ENCODE measurements at places on chromosomes 12 and 14.

- no peak for DNase-seq
Observed at GRCh38 chr14:101497684-101498525, 63.4 kb upstream of the DIO3 start.

DNA sequence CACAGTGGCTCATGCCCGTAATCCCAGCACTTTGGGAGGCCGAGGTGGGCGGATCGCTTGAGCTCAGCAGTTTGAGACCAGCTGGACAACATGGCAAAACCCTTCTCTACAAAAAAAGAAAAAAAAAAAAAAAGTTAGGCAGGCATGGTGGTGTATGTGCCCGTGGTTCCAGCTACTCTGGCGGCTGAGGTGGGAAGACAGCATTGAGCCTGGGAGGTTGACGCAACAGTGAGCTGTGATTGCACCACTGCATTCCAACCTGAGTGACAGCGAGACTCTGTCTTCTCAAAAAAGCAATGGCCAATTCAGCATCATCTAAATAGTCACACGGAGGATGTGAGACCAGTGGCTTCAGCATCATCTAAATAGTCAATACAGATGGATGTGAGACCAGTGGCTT lies 10.4 kb upstream of the SAMD4A start:
- no peak for DNase-seq

- no peak for DNase-seq
Observed at GRCh38 chr14:49303946-49304516, 282.1 kb downstream of the RPS29 start.

DNA sequence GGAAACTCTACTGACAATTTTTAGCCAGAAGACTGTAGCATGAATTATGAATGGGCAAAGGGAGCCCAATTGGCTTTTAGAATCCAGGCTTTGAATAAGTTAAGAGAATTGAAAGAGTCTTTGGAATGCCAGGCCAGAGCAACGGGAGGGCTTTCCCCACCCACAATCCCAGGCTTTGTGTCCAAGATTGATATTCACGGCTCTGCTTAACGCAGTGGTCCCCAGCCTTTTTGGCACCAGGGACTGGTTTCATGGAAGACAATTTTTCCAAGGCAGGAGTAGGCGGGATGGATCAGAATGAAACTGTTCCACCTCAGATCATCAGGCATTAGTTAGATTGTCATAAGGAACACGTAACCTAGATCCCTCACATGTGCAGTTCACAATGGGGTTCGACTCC lies 79.6 kb downstream of the EPS8 start:
- no peak for DNase-seq

- no peak for DNase-seq
Observed at GRCh38 chr14:38203929-38204718, 3.6 kb upstream of the SSTR1 start.

GRCh38 chr14:96634481-96634880 lies 132.3 kb downstream of the PAPOLA start:
- no peak for DNase-seq

GRCh38 chr14:60707858-60708257 lies 16.3 kb downstream of the SIX4 start:
- no peak for DNase-seq

GRCh38 chr12:131530422-131530821 lies 180.5 kb upstream of the SFSWAP start:
- no peak for DNase-seq

DNA sequence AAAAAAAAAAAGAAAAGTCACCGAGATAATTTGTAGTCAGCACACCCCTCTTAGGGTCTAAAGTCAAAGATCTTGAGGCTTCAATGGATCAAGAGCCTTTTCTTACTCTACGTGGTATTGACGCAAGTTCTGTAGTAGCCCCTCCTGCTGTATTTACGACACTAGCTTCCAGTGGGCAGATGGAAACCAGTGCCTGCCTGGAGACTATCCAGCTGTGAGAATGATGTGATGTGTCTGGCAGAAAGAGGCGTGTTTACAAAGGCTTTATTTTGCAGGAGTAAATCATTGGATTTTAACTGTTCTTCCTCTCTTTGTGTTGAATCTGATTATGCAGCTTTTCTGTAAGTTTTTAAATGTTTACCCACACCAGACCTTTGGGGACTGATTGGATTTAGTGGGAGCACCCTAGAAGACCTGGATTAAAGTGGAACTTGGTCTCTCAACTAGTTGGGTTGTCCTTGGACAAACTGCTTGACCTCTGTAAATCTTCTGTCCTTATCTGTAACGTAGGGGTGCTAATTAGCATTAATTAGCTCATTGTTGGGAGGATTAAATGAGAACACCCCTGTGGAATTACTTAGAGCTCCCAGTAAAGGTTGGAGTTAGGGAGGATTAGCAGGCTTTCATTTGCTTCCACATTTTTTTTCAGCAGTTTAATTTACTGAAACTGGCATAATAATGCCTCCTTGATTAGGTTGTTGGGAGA lies 72.4 kb downstream of the RASSF3 start:
- DNase-seq = no peak

DNA sequence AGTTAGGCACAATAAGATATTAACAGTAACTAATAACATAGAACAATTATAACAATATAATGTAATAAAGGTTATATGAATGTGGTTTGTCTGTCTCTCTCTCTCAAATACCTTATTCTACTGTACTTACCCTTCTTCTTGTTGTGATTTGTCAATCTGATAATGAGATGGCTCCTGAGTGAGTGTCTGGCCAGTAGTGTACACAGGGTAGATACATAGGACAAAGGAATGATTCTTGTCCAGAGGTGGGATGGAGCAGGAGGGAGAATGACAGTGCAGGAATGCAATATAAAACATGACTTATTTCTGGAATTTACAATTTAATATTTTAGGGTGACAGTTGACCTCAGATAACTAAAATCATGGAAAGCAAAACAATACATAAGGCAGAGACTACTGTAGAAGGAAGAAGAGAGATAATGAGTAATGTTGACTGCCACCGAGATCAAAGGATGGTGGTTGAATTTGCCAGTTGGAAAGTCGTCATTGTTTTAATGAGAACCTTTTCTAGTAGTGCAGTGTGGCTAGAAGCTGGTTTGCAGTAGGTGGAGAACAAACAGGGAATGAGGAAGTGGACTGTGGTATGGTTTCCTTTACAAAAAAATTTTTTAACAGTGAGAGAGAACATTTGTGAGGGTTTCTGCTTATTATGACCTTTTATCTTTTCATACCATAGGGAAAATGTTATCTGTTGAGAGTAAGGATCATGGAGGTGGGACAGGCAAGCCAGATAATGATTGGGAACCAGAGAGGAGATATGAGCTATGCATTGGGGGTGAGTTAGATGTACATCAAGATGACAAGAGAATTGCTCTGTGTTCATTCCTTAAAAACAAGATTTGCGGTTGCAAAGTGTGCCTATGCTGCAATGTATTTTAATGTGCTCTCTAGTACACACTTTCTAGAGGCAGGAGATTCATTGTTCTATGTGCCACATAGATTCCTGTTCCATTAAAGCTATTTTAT lies 458.3 kb downstream of the BTG1 start:
- DNase-seq = no peak

- no peak for DNase-seq
Observed at GRCh38 chr12:18953505-18953904, 176.0 kb upstream of the PLEKHA5 start.

- no peak for DNase-seq
Observed at GRCh38 chr14:23326491-23327332, 5.5 kb downstream of the PABPN1 start.

DNA sequence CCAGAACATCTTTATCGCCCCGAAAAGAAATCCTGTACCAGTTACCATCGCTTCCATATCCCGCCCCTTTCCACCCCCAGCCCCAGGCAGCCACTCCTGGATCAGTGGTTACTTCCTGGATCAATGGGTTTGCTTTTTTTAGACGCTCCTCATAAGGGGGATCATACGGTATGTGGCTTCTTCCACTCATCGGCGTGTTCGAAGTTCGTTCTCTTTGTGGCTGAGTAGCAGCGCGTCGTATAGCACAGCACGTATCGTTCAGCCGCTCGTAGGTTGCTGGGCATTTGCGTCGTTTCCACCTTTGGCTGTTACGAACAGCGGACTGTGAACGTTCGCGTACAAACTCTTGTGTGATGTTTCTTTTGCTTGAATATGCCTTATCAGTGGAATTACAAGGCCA lies 1.8 kb downstream of the NOC4L start:
- DNase-seq = no peak

GRCh38 chr12:38653650-38654049 lies 251.7 kb downstream of the CPNE8 start:
- DNase-seq = no peak

DNA sequence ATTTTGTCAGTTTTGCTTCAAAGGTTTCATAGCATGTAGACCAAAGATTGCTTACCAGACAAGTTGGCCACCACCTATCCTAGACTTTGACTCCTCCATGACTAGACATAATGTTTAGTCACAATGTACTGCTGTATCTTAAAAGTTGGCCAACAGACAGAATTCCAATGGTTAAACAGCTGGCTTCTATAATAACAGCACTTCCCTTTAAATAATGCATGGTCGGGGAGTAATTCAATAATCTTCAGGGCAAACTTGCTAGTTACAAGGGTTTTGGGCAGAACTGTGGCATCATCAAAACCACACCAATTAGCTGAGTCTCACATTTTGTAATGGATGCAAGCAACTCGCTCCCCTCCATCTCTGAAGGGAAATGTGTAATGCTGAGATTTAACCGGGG lies 56.9 kb downstream of the IGF1 start:
- no peak for DNase-seq

- no peak for DNase-seq
Observed at GRCh38 chr12:100127766-100128511, 14.7 kb downstream of the BLTP3B start.

DNA sequence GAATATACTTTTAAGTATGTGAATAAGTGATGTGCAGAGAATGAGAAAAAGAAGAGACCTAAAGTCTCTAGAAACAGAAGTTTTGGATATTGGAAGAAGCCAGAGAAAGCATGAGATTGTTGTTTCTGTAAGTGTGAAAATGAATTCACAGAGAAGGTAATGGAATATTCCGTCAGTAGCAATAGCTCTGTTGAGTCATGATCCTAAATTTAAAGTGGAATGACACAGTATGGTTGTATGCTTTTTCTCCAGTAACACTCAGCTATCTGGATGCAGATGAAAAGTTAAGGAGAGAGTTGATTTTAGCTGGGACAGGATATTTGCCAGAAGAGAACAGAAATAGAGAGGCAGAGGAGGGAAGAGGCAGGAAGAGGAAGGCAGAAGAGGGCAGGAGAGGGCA lies 1166.3 kb downstream of the GALC start:
- no peak for DNase-seq

DNA sequence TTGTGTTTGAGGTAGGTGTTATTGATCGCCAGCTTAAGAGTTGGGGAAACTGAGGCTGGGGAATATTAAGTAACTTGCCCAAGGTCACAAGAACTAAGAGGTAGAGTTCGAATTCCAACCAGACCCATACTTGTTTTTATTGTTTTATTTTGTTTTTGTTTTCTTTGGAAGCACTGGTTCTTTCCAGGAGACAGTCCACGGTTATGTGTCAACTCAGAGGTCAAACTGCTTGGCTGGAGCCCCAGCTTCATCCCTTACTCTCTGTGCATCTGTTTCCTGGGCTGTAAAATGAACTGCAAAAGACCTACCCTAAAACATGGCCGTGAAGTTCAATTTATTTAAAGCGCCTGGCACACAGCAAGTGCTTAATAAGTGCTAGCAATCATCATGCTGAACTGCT lies 74.4 kb upstream of the MAP1LC3B2 start:
- DNase-seq = no peak

- no peak for DNase-seq
Observed at GRCh38 chr14:23561873-23562821, 5.4 kb downstream of the AP1G2 start.

- DNase-seq = no peak
Observed at GRCh38 chr12:127119600-127120140, 1147.3 kb upstream of the TMEM132C start.

GRCh38 chr14:61213191-61213621 lies 67.9 kb downstream of the TMEM30B start:
- DNase-seq = no peak

DNA sequence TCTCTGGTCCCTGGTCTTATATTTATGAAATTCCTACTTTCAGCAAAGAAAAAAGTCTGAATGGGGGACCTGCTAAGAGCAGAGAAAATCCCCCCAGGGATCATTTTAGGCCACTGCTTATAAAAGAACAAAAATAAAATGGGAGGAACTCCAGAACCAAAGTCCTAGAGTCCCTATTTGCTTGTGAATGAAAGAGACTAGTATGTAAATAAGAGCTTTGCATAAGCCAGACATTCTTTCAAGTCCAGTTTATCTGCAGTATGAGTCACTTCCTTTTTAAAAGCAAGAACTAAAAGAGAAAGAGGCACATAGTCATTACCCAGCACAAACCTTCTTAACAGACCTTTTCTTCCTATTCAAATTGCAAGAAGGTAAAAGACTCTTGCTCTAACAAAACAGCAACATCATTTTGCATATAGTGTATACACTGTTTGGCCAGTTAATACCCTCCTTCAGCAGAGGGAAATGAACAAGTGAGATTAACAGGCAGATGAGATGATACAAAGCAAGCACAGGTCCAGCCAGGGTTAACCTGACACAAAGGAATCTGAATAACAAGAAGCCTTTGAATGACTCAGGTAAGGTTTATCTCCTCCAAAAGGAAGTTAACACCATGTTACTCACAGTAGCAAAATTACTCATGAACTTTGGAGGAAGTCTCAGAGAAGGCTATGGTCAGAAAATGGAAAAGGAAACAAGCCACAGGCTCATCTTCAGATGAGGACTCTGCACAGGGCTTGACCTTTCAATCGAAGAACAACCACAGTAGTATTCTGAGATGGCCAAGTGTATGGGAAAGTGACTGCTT lies 87.3 kb downstream of the PHLDA1 start:
- DNase-seq = no peak

DNA sequence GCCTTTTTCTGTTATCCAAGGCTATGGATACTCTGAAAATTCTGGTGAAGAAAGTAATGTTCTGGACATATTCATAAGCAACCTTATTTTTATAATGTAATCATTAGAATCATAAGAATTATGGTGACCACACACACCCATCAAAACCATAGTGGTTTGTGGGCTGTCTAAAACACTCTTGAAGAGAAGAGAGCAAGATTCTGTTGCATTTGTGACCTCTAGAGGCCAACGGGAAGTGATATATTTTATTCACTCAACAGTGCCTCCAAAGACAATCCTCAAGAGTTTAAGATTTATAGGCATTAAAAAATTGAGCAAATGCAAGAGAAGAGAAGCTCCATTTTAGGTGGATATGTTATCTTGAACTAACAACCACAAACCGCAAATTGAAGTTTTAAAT lies 68.5 kb upstream of the LGR5 start:
- no peak for DNase-seq

DNA sequence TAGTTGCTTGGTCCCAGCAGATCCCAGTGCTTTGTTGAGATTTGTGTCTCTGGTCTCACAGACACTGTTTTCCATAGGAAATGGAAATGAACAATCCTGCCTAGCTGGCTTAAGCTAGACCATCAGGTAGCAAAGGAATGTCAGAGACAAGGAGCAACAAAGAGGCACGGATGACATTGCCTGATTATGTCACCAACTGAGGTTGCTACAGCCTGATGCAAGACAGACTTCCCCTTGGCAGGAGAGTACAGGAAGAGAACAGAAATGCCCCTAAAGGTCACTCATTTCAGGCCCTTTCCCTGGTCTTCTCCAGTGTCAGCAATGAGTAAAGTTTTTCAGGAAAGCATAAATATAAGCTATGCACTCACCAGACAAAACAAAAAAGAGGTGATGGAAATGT lies 2.0 kb upstream of the PRB2 start:
- no peak for DNase-seq
